Left ventricle myocardium inferior (tissue), 1 donor: ENCODE measurements at places on chromosomes 7 and 10. TPM values are rescaled to one million over a fixed set of nuclear protein-coding genes. Genes with fewer than 3 reads are reported as not detected.

Gene MMD2
- not detected for total RNA-seq

Gene FGFR2
- 0.36 TPM for total RNA-seq

Gene MIOS
- total RNA-seq = 25.3 TPM

Gene GPR26
- total RNA-seq = not detected

Gene LYZL2
- not detected for total RNA-seq

Gene PON1
- total RNA-seq = not detected

Gene TRRAP
- total RNA-seq = 15.5 TPM

DNA sequence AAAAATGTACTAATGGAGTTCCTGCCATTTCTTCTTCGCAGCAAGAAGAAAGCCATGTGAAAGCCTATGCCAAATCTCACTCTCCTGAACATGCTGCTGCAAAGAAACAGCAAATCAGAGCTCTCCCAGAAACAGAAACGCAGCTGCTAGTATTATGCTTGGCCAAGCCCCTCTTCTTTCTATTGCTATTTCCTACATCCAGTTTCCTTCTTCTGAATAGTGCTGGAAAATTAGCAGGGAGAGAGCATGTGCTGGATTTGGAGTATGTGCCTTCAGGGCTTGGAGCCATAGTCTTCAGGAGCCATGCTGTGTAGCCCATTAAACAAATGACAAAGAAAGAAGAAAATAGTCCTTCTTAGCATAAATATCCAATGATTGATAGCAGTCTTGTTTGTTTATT lies 852.0 kb upstream of the PHF14 start:
- H3K27ac ChIP-seq = peak overlapping the region; percentile 56
- H3K27me3 ChIP-seq = no peaks in the 10 kb centered on the region
- no peak for DNase-seq

DNA sequence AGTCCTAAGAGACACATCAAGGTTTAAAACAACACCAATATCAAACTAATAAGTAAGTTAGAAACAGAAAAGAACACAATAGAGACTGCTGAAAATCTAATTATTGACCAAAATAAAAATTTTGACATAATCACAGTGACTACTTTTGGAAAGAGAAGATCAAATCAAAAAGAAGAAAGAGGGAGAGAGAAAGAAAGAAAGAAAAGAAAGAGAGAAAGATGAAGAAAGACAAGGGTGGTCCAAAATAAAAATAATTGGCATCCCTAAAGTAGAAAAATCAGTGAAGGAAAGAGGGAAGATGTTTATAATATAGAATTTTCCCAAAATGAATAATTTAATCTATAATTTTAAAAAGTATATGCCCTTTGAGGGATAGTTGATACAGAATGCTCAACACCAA lies 118.8 kb upstream of the VIPR2 start:
- no peak for DNase-seq
- no peaks in the 10 kb centered on the region for H3K4me1 ChIP-seq

- H3K27me3 ChIP-seq = peaks cover 22% of the 10 kb centered on the region
- no peak for DNase-seq
- H3K27ac ChIP-seq = no peak overlapping the region
- H3K36me3 ChIP-seq = no peaks in the 10 kb centered on the region
- H3K4me1 ChIP-seq = peaks cover 30% of the 10 kb centered on the region
Observed at GRCh38 chr7:143406002-143406357, 2.7 kb downstream of the EPHA1 start.

DNA sequence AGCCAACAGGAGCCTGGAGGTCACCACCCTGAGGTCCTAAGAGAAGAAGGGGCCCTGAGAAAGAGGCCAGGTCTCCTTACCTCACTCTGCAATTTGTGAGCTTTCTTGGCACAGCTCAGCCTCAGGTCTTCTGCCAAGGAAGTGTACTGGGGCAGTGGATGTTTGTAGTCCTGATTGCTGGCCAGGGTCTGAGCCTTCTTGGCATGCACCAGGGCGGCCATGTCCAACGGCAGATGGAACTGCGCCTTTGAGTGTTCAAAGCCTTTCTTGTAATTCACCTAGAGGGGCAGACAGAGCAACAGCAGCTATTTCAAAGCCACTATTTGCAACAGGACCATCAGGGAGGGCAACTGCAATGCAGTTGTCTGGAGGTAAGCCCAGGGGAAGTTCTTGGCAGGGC lies 51.7 kb downstream of the NRAP start:
- peaks cover 71% of the 10 kb centered on the region for H3K4me1 ChIP-seq
- H3K27ac ChIP-seq = peak overlapping the region; percentile 61
- peak; percentile 43 for DNase-seq
- peaks cover 37% of the 10 kb centered on the region for H3K27me3 ChIP-seq

- no peaks in the 10 kb centered on the region for H3K36me3 ChIP-seq
- no peak overlapping the region for H3K27ac ChIP-seq
- DNase-seq = no peak
- no peak overlapping the region for H3K4me3 ChIP-seq
- H3K4me1 ChIP-seq = no peaks in the 10 kb centered on the region
- H3K27me3 ChIP-seq = peaks cover 93% of the 10 kb centered on the region
Observed at GRCh38 chr10:123607386-123607785, 58.8 kb upstream of the GPR26 start.

GRCh38 chr10:130021383-130021950 lies 57.4 kb upstream of the EBF3 start:
- peaks cover 41% of the 10 kb centered on the region for H3K27me3 ChIP-seq
- no peak overlapping the region for H3K4me3 ChIP-seq
- no peaks in the 10 kb centered on the region for H3K36me3 ChIP-seq
- H3K27ac ChIP-seq = no peak overlapping the region
- DNase-seq = no peak
- H3K4me1 ChIP-seq = no peaks in the 10 kb centered on the region

GRCh38 chr7:40418448-40418847 lies 283.6 kb downstream of the SUGCT start:
- no peaks in the 10 kb centered on the region for H3K4me1 ChIP-seq
- H3K4me3 ChIP-seq = no peak overlapping the region
- DNase-seq = no peak
- H3K36me3 ChIP-seq = no peaks in the 10 kb centered on the region

DNA sequence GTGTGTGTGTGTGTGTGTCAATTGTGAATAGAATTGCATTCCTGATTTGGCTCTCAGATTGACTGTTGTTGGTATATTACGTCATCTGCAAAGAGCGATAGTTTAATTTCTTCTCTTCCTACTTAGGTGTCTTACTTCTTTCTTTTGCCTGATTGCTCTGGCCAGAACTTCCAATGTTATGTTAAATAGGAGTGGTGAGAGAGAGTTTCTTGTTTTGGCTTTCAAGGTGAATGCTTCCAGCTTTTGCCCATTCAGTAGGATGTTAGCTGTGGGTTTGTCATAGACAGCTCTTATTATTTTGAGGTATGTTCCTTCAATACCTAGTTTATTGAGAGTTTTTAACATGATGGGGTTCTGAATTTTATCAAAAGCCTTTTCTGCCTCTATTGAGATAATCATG lies 34.2 kb upstream of the PRSS37 start:
- no peak overlapping the region for H3K27ac ChIP-seq
- H3K4me1 ChIP-seq = no peaks in the 10 kb centered on the region
- no peak overlapping the region for H3K4me3 ChIP-seq

DNA sequence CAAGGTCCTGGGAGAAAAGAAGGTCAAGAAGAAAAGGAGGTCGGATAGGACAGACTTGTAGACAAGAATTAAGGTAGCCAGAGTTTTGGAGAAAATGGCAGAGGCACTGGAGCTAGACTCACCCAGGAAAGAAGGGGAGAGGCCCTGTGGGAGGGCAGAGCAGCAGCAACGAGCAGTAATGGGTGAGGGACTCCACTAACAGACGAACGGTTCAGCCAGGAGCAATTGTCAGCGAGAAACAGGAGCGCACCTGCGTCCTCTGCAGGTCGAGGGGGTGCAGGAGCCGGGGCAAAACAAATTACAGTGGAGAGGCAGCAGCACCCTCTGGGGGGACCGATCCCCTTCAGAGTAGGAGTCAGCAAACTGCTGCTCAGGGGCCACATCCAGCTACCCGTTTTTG lies 18.5 kb upstream of the IGFBP3 start:
- H3K4me3 ChIP-seq = no peak overlapping the region
- peaks cover 9% of the 10 kb centered on the region for H3K27me3 ChIP-seq
- no peak for DNase-seq
- no peaks in the 10 kb centered on the region for H3K36me3 ChIP-seq
- no peaks in the 10 kb centered on the region for H3K4me1 ChIP-seq

DNA sequence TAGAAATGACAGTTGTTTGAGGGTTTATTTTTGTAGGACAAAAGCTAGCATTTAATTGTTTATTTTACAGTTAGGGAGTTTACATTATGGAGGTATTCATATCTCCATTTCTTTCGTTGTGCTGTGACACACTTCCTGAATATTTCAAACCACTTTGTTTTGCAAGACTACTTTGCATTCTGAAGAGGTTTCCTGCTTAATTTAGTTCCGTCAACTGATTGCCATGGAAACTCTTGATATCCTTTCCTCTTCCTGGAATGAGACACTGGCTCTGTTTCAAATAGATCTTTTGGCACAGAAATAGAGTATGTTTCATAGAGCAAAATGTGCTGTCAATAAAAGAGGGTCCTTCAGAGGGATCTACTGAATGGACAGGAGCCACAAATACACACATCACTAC lies 159.5 kb upstream of the AGR3 start:
- H3K4me3 ChIP-seq = no peak overlapping the region
- H3K36me3 ChIP-seq = no peaks in the 10 kb centered on the region
- no peak for DNase-seq
- peaks cover 33% of the 10 kb centered on the region for H3K4me1 ChIP-seq

DNA sequence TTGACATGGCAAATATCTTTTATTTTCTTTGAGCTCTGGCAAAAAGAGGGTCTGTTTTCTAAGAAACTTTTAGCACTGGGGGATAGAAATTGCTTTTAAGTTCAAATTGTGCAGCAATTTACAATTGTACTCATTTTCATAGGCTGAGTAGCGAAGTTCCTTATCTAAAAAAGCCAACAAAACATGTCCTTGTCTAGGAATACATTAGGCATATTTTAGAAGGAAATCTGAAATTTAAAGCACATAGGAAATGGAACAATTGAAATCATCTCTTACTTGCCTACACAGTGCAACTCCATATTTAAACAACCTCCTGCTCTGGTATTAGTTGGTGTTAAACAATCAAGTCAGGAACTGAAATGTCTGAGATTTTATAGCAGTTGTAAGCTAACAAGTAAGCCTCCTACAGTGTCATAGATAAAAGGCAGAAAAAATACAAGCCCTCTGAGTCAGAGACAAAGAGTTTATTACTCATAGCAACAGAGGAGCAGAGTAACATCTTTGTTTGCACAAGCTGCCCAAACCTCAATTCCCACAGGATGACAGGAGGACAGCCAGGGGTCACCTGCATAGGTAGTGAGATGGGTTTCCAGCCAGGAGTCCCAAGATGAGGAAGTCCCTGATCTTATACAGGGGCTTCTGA lies 280.2 kb upstream of the HGF start:
- H3K4me3 ChIP-seq = no peak overlapping the region
- no peaks in the 10 kb centered on the region for H3K36me3 ChIP-seq
- DNase-seq = no peak
- H3K27ac ChIP-seq = no peak overlapping the region
- H3K27me3 ChIP-seq = no peaks in the 10 kb centered on the region
- peaks cover 27% of the 10 kb centered on the region for H3K4me1 ChIP-seq

GRCh38 chr10:68334672-68335467 lies 2.1 kb upstream of the PBLD start:
- peaks cover 15% of the 10 kb centered on the region for H3K36me3 ChIP-seq
- peak overlapping the region; percentile 94 for H3K4me3 ChIP-seq
- DNase-seq = no peak

DNA sequence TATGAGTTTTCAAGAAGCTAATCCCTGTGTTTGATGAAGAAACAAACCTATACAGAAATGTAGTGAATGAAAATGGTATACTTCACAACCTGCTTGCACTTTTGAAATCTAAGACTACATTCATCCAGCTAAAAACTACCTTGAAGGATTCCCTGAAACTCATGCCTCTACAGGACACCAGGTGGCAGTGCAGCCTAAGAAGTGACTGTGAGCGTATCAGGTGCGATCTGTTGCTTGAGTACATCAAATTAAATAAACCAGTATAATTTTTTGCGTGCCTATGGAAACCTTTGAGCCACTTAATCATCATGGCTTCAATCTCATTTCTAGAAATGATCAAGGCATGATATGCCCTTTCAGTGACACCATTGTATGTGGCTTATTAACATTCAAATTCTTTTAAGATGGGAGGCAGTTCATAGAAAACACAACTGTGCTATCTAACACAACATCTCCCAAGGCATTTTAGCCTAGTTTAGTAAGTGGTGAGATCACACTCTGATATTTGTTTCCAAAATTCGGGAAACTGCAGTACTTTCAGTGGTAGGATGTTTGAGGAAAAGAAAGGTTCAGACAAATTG lies 57.4 kb downstream of the PPP1R17 start:
- DNase-seq = peak; percentile 29
- no peak overlapping the region for H3K4me3 ChIP-seq
- no peaks in the 10 kb centered on the region for H3K4me1 ChIP-seq
- no peaks in the 10 kb centered on the region for H3K36me3 ChIP-seq
- H3K27me3 ChIP-seq = no peaks in the 10 kb centered on the region
- no peak overlapping the region for H3K27ac ChIP-seq

DNA sequence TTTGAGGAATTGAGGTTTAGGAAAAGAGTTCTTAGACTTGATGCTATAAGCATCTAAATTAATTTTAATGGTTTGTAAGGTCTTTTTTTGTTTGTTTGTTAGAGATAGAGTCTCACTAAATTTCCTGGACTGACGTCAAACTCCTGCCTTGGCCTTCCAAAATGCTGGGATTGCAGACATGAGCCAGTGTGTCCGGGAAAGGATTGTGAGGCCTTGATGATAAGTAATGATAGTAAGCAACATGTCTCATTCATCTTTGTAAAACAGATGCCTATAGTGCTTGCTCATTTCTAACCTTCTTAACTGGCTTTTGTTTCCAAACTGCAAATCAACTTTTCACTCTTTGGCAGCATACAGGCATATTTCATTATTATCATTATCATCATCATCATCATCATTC lies 176.0 kb upstream of the KCND2 start:
- no peak overlapping the region for H3K4me3 ChIP-seq
- H3K27me3 ChIP-seq = no peaks in the 10 kb centered on the region
- H3K4me1 ChIP-seq = no peaks in the 10 kb centered on the region
- H3K27ac ChIP-seq = no peak overlapping the region
